Endothelial cell (in vitro differentiated cells): ENCODE measurements at places on chromosomes 4 and X.

GRCh38 chr4:83917572-83917971 is 381.7 kb downstream of the GPAT3 start:
- DNase-seq, result no peak

GRCh38 chr4:85905761-85906160 is 430.8 kb downstream of the ARHGAP24 start:
- no peak for DNase-seq

DNA sequence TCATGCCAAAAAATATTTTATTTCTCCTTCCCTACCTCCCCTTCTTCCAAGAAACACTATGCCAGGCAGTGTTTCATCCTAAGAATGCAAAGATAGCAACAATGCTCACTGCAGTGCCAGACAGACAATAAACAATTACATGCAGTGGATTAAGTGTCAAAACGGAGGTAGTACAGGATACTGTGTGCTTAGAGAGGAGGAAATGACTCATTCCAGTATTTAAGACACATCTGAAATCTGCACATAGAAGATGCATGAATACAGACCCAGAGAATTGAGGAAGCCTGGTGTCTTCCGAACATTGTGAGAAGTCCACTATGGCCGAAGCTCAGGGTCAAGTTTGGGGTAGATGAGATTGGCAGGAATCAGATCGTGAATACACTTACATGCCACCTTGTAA is 326.4 kb downstream of the PPP3CA start:
- DNase-seq, result no peak

- DNase-seq, result no peak
Measured at GRCh38 chr4:4574792-4575191, 32.9 kb upstream of the STX18 start.

DNA sequence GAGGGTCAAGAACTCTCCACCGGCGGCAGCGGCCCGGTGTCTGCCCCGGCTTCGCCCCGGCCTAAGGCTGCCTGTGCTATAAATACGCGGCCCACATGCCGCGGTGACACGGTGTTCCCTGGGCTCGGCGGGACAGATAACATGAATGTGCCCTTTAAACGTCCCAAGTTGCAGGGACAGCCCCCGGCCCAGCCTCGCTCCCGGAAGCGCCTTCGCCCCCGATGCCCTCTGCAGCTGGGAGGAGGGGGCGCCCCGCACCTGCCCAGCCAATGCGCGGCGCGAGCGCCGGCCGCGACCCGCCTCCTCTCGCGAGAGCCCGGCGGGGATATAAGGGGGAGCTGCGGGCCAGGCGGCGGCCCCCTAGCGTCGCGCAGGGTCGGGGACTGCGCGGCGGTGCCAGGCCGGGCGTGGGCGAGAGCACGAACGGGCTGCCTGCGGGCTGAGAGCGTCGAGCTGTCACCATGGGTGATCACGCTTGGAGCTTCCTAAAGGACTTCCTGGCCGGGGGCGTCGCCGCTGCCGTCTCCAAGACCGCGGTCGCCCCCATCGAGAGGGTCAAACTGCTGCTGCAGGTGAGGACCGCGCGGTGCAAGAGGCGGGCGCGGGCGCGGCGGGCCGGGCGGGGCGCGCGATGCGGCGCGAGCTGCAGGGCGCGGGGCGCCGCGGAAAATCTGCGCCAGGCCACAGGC is at the start of gene SLC25A4:
SLC25A4 (plus strand) TSS at position 355 of the 689 bp plus-strand sequence; CDS start at position 462, 107 bp downstream.
- DNase-seq, result peak; percentile 87

GRCh38 chr4:139754938-139755337 is 89.3 kb downstream of the MGST2 start:
- no peak for DNase-seq

- no peak for DNase-seq
Measured at GRCh38 chr4:7845493-7846128, 94.0 kb downstream of the AFAP1 start.

- no peak for DNase-seq
Measured at GRCh38 chrX:54067766-54068165, 23.5 kb upstream of the PHF8 start.

DNA sequence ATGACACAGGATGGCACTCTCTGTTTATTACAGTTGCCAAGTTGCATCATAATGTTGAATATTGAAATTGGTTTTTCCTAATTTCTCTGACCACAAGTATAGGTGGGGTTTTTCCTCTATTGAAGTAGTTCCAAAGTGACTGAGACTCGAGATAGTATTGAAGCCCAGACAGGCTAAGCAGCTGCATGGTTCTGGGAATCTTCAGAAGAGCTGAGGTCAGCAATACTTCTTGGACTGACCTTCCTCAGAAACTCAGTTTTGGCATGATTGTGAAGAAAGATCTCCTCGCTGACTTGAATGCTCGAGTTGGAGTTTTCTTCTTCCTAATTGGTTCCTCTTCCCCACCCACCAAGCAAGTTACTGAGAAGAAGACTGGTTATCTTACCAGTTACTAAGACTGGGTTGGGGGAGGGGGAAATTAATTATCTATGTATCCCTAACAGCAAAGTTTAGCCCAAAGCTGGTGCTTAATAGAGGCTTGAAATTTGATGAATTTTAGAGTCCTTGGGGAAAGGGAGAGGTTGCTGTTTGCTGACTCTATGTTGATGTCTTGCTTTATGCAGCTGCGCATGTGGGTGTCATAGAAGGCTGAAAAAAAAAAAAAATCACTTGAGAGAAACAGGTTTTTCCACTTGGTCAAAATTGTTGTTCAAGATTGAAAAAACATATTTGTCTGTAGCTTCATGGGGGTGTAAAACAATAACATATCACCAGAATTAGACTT is 91.1 kb downstream of the P2RY10 start:
- DNase-seq, result no peak

DNA sequence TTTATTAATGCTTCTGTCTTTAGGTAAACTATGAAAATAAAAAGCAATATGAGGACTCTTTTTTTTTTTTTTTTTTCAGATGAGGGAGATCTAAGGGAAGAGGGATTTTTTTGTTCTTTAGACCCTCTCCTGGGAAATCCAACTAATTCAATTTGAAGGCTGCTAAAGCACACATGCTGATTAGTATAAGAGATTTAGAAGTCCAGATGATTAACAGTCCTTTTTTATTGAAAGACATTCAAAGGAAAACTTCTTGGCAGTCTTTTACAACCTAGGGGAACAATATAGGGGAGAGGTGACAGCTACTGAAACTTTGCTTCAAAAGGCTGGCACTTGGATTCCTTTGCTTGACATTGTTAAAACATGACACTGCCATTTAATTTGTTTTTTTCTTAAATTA is 602.5 kb downstream of the RAPGEF2 start:
- no peak for DNase-seq

- DNase-seq, result no peak
Measured at GRCh38 chrX:20633451-20633850, 366.7 kb upstream of the RPS6KA3 start.

DNA sequence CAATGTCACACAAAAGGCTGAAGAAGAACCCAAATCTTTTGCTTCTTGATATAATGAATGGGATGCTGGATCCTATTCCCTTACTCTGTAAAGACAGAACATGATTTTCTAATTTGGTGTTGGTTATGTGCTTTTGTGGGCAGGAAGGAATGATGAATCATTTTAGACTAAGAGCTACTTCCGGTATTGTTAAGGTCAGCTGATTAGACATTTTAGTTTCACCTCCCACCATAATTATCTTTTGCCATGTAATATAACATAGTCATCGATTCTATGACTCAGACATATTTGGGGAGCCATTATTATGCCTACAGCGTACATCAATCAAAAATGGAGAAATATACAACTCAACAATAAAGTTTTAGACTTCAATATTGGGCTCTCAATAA is 265.3 kb downstream of the ZNF674 start:
- no peak for DNase-seq

DNA sequence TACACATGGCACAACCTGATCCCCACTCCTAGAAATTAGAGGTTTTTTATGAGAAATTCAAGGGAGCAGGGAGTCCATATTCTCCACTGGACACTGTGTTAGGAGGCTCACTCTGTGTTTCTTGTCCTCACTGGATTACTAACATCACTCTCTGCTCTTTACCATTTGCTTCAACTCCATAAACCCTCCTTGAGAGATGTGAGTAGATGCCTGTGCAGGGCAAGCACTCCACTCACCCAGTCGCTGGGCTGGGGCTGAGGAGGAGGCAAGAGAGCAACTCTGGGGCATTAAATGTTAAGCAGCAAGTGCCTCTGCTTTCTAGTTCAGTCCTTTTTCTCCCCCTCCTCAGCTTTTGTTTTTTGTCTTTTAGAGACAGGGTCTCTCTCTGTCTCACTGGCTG is 115.1 kb downstream of the LARP7 start:
- peak; percentile 6 for DNase-seq

DNA sequence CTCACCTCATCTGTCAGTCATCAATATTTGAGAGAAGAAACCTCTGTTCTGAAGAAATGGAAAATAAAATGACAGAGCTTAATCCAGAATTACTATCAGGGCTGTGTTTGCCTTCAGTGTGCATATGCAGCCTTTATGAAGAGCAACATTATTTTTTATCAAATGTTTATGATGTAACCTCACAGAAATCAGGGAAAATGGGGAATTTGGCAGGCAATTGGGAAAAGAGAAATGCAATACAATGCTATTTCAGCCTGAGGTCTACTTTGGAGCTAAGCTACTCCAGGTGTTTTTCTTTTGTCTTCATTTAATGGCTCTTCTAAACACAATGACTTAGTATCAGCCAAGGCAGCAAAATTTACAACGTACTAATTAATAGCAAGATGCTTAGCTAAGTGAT is 241.1 kb upstream of the TET2 start:
- DNase-seq, result no peak

DNA sequence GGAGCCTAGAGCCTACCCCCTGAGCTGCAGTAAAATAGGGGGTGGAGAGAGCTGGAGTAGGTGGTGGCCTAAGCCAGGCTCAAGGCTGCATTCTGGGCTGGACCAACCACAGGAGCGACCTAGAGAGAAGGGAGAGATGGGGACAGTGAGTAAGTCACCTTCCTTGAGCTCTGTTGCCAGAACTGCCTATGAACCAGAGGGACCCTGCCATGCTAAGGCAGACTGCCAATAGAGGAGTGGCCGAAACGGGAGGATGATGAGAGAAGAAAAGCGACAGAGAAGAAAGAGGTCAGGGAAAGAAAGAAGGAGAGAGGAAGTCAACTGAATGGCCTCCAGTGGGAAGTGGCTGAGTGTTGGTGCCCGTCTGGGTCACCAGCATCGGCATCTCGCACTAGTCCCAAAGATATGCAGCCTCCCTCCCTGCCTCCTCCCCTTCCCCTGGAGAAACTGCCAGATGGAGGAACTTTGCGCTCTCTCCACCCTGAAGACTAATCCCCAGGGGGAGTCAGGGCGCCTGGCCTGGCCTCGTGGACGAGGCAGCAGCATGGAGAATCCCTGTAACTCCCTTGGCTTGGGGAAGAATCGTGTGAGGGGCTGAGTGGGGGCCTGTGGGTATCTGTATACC is 28.8 kb downstream of the ELF4 start:
- DNase-seq, result no peak

DNA sequence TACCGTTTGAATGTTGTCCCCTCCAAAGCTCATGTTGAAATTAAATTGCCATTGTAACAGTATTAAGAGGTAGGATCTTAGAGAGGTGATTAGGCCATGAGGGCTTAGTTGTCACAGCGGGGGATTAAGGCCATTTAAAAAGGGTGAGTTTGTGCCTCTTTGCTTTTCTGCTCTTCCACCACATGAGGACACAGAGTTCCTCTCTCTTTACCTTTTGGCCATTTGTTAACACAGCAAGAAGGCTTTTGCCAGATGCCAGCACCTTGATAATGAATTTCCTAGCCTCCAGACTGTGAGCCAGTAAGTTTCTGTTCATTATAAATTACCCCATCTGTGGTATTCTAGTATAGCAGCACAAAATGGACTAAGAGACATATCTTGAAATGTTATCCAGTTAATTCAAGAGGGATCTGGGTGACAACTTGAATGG is 7.8 kb upstream of the HERC3 start:
- DNase-seq, result no peak

GRCh38 chrX:16771483-16772398 is 14.5 kb upstream of the TXLNG start:
- peak; percentile 2 for DNase-seq

DNA sequence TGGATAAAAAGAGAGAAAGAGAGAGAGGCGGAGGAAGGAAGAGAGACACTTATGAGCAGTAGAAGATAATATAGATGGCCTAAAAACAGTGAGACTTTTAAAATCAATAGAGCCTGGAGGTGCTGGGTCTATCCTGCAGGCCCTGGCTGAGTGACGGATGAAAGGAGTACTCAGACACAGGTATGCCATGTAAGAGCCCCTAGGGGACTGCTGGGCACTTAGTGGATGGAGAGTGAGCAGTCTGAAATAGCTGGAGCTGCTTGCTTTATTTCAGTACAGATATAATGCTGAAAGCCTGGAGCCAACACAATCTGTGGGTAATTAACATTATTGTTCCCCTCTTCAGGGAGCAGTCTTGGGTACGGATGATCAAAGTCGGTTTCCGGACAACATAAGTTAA is 578.6 kb downstream of the SPOCK3 start:
- no peak for DNase-seq

GRCh38 chr4:138565576-138565975 is 323.4 kb upstream of the SLC7A11 start:
- no peak for DNase-seq

DNA sequence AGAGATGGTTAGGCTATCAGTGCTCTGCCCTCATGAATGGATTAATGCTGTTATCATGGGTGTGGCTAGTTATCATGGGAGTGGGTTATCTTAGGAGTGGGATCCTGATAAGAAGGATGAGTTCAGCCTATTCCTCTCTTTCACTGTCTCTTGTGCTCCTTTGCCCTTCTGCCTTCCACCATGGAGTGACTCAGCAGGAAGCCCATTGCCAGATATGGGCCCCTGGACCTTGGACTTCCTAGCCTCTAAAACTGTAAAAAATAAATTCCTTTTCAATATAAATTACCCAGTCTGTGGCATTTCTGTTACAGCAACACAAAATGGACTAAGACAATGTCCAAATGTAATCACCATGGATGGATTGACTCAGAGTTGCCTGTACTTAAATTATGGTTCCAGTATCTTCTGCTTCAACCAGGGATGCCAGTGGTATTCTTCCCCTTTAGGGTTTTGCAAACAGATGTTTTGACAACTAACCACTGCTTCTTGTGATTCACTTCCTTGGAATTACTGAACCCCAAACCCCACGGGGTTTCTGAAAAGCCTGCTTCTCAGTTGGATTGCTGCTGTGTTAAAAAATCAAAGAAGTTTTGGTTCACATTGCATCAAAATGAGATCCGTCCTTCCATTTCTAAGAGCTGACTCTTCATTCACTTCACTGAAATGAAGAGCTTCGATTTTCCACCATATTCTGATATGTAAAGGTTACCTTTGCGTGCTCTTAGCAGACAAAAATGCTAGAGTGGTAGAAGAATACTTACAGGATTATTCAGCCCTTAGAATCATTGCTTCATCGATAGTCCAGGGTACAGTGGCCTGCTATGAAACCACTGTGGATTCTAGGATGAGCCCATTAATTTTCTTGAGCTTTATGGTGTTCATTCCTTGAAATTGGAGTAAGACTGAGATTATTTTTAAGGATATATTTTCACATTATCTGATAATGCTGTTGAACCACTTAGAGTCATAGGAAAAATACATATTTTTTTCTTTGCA is 107.7 kb downstream of the FRMPD4 start:
- no peak for DNase-seq

DNA sequence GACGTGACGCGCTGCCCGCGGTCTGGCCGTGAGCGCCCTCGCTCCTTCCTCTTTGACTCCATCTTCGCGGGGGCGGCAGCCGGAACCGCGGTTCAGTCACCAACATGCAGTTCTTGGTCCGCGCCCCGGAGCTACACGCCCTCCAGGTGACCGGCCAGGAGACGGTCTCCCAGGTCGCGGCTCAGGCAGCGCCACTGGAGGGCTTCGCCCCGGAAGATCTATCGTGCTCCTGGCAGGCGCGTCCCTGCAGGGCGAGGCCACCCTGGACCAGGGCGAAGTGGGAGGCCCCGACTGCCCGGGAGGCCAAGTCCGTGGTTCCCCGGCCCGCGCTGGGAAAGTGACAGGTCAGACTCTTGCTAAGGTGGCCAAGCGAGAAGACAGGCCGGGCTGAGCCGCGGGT is 2.9 kb downstream of the TRIML2 start:
- DNase-seq, result no peak
